ENCODE measurements at places on chromosomes 3 and 15. TPM values are rescaled to one million over a fixed set of nuclear protein-coding genes. Genes with fewer than 3 reads are reported as not detected.

GRCh38 chr15:65962187-65962586 lies 92.9 kb downstream of the RAB11A start:
- H3K4me1 ChIP-seq = no peaks in the 10 kb centered on the region
- no peak overlapping the region for H3K4me3 ChIP-seq
- H3K27me3 ChIP-seq = peaks cover 27% of the 10 kb centered on the region
- H3K36me3 ChIP-seq = no peaks in the 10 kb centered on the region
- no peak for DNase-seq

The CHRNB4 gene
- total RNA-seq = not detected

GRCh38 chr3:153055779-153056178 lies 106.2 kb upstream of the RAP2B start:
- H3K4me3 ChIP-seq = no peak overlapping the region
- no peak for DNase-seq
- no peaks in the 10 kb centered on the region for H3K27me3 ChIP-seq
- H3K4me1 ChIP-seq = peaks cover 20% of the 10 kb centered on the region

GRCh38 chr3:32557640-32558352 lies 12.9 kb downstream of the DYNC1LI1 start:
- no peaks in the 10 kb centered on the region for H3K4me1 ChIP-seq

DNA sequence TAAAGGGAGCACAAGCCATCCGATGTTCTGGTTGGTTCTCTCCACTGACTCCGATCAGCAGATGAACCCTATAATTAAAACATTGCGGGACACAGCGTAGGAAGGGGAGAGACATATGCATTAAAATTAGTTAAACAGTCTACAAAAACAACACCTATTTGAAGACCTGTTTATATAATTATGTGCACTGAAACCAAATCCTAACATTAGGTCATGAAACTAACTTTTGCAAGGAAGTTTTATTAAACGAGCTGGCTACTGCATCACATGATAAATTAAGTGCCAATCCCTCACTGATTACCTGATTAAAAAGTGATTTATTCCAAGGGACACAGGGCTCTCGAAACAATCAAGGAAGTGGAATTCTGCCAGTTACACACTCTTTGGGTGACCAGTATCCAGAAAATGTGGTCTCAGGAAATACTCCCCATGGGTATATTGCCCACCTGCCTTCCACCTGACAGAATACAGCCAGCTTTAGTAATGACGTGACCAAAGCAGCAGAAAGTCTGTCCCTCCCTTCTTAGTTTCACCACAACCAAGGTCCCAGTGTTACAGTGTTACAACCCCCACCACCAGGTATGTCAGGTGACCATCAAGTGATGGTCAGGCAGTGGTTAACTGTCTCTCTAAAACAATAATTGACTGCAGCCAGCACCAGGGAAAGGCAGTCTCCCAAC lies 69.5 kb downstream of the HERC1 start:
- no peak overlapping the region for H3K27ac ChIP-seq
- H3K4me1 ChIP-seq = no peaks in the 10 kb centered on the region
- DNase-seq = no peak

Data from astrocyte (in vitro differentiated cells and primary cell).